H9 (cell line): ENCODE measurements at places on chromosomes 3 and 15. TPM values are rescaled to one million over a fixed set of nuclear protein-coding genes. Genes with fewer than 3 reads are reported as not detected.

DNA sequence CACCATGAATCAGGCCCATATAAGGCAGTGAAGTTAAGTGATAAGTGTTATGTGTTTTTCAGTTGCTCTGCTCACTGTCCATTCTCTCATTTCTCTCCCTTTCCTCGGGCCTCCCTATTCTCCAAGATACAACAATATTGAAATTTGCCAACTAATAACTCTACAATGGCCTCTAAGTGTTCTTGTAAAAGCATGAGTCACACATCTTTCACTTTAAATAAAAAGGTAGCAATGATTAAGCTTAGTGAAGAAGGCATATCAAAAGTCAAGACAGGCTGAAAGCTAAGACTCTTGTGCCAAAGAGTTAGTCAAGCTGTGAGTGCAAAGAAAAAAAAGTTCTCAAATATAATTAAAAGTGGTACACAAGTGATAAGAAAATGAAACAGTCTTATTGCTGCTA lies 675.4 kb downstream of the OTOL1 start:
- DNase-seq = no peak

- no peak for DNase-seq
These were observed 108.9 kb downstream of the RPL22L1 start for GRCh38 chr3:170761103-170761502.

DNA sequence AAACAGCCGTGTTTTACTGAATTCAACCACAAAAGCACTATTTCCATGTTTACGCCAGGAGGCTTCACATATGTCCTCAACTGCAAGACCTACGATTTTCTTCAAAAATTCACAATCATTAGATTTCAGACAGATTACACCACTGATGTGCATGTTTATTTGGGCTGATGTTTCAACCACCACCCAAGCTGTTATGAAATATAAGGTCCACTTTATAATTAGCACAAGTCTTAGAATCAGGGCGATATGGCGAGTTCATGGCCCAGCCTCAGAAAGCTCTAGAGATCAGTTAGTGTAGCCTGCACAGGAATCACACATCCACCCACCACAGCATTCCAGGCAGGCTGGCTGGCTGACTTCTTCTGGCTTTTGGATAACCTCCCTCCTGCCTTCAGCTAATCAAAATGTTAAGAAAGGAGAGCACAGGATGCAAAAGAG lies 15.4 kb downstream of the SH3BP5 start:
- no peak for DNase-seq

DNA sequence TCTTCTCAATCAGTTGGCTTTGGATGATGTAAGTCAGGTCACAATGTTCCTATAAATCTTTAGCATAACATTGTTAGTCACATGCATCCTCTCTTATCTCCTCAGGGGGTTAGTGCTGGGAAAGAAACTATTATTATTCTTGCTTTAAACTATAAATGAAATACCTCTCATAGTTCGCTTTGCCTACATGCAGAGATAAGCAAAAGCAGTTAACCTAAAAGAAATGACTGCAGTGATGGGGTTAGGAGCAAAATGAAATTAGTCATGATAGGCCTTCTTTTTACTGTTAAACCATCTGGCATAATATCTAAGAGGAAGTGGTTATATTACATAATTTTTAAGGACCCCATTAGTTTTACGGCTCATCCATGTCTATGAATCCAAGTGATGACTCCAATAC lies 91.7 kb upstream of the IGSF10 start:
- DNase-seq = no peak

DNA sequence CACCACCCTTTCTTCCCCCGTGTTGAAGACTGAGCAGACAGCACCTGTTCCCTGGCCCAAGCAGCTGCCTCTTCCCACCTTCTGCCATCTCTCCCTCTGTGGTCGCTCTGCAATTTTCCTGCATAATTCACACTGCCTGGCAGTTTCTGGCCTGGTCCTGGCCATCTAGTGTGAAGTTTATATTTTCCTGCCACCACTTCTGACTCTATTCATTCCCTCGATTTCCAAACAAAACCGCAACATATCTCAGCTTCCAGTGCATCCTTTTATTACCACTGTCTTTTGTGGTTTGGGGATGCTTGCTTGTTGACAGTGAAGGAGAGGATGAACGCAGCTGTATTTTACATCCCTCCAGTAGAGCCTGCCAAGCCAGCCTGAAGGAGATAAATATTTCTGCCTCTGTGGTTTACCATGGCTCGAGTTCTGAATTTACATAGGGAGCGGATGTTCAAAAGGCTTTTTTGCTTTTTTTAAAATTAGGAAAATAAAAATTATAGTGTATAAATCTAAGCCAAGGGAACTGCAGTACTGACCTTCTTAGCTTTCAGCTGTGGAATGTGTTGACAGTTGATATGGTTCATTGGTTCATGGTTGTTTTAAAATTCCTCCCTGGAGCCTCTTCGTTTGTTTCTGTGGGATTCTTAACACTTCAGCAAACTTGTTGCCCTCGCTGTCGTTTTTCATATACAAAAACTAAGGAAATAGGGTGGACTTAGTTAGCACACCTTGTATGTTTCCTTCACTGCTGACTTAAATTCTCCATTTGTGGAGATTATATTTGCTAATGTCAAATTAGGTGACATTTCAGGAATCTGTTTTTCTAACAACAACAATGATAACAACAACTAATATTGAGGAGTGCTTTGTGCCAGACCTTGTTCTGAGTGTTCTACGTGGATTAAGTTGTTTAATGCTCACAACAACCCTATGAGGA lies 250.5 kb downstream of the ADAMTSL3 start:
- DNase-seq = no peak

Gene SLC38A3
- 1.4 and 3.2 TPM in 2 replicates for total RNA-seq

GRCh38 chr15:41987925-41988275 lies 15.5 kb upstream of the EHD4 start:
- DNase-seq = no peak

Gene AMT
- 38.8 and 41.2 TPM in 2 replicates for total RNA-seq

DNA sequence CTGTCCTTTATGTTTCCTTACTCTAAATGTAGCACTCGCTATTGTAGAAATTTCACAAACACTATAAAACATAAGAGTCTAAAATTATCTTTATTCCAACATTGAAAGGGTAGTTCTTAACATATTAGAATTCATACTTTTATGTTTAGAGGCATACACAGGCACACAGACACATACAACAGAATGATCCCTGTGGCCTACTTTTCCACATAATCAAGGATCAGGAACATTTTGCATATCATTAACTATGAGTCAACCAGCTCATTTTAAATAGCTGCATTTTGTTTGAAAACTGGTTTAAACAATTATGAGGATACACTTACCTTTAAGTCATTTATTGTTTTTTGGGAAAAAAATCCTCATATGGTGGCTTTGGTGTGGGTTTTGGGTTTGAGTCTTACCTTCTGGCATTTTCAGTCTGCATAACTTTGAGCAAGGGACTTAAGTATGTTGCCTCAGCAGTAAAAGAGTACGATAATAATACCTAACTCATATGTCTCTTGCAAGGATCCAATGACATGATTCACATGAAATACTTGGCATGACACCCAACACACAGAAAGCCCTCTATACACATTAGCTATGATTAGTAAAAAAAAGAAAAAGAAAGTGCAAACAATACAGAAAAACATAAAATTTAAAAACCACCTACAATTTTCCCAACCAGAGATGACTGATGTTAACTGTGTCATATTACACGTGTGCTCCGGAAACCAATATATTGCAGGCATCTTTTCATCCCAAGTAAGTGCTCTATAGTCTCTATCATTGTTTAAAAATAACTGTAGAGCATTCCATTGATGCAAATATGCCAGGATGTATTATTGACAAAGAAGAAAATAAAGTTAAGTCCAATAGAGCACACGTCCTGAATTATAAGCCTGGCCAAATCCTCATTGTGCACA lies 213.1 kb upstream of the ADAMTS9 start:
- DNase-seq = no peak

Gene THSD4
- total RNA-seq = 5.5 and 5.7 TPM in 2 replicates

DNA sequence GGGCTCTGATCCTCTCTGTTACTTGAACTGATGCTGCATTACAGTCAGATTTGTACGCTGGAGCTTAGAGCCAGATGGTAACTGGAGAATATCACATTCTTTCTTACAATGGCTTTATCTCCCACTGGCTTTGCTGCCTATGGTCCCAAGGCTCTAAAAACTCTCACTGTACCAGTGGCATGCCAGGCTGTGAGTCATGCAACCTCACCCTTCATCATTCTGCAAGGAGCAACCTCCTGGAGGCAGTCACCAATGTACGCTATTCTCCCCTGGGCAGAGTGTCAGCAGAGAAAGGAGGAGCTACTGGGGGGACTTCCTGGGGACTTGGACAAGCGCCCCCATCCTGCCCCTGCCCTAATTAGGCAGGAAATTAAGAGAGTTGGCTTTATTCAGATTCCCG lies 97.9 kb upstream of the EIF1B start:
- no peak for DNase-seq

DNA sequence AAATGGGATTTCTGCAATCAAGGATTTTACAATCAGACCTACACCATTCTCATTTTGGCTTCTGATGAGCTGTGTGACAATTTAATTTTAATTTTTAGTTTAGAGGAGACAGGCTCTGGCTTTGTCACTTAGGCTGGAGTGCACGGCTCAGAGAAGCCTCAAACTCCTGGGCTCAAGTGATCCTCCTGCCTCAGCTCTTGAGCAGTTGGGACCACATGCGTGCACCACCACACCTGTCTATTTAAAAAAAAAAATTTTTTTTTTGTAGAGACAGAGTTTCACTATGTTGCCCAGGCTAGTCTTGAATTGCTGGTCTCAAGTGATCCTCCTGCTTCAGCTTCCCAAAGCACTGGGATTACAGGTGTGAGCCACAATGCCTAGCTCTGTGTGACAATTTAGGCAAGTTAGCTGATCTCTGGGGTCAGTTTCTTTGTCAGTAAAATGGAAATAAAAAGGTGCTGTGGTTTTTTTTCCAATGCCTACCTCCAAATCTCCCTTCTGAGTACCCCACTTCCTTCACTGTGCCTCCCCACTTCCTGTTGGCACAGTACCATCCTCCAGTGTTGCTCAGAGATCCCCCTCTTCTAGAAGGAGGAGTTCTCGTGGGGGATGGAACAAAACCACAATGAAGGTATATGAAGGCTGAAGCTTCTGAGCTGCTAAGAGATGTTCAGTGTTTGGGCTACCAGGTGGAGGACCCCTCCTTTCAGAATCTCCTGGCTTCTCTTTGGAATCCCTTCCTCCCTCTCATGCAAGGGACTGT lies 54.1 kb upstream of the GSK3B start:
- DNase-seq = no peak
